ENCODE measurements at places on chromosomes 11 and 22.

GRCh38 chr22:49760630-49761571 is 66.8 kb downstream of the BRD1 start:
- DNase-seq, result no peak

DNA sequence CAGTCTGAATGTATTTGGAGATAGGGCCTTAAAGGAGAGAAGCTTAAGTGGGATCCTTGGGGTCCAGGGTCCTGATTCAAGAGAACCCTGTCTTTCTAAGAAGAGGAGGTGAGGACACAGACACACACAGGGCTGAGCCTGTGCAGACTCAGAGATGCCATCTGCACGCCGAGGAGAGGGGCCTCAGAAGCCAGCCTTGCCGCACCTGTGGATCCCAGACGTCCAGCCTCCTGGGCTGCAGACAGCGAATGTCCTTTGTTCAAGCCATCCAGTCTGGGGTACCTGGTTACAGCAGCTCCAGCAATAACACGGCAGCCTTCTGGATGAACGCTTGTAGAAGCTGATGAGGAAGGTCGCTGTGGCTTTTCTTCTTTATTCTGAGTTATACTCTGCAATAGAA is 1086.1 kb downstream of the BRD1 start:
- no peak for DNase-seq

DNA sequence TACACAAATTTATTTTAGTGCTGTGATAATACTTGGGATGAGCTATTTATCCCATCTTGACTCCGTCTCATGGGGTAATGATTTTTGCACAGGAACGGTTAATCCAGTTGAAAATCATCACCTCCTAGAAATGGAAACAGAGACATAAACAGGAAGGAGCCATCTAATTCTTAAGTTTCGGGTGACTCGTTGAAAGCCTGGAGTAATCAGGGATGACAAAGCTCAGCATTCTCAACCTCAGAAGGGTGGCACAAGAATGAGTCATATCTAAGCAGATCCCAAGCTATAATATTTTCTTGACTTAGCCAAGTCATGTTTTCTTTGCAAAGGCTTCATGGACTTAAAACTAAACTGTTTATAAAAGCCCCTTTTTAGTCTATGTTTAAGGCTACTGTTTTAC is 280.8 kb upstream of the CCDC90B start:
- no peak for DNase-seq

DNA sequence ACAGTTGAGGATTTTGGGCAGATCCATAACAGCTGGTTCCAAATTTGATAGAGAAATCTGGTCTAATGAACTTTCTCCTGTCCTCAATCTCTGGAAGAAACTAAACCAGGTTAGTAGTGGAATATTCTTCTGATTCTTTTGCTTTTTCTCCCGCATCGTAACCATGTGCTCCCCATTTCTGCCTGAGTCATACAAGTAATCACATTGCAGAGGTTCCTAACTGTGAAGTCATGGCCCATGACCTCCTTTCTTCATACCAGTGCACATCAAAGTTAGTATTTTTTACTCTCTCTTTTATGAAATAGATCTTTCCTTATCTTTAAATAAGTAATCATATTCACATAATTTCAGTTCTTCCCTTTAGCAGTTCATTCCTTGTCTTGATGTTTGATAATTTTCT is 249.0 kb downstream of the DYNC2H1 start:
- no peak for DNase-seq

Data from stimulated activated CD4-positive, alpha-beta T cell treated with anti-CD3 and anti-CD28 coated beads, TNF-alpha, amount 100 ng/mL, for 48 hours (primary cell).